ENCODE measurements at places on chromosomes 1 and 21. TPM values are rescaled to one million over a fixed set of nuclear protein-coding genes. Genes with fewer than 3 reads are reported as not detected.

DNA sequence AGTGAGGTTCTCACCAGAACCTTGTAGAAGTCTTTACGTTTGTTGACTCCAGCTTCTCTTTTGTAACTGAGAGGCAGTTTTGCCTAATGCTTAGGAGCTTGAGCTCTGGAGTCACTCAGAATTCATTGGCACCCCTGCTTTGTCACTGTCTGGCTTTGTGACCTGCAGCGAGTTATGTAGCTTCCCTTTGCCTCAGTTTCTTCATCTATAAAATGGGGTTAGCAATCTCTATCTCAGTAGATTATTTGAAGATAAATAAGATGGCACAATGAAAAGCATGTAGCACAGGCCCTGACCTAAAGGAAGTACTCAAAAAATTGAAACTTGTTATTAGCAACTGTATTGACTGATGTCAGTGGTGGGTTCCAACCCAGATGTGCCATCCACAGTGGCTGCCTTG is 8.1 kb downstream of the DHDDS start:
- DNase-seq = no peak

DNA sequence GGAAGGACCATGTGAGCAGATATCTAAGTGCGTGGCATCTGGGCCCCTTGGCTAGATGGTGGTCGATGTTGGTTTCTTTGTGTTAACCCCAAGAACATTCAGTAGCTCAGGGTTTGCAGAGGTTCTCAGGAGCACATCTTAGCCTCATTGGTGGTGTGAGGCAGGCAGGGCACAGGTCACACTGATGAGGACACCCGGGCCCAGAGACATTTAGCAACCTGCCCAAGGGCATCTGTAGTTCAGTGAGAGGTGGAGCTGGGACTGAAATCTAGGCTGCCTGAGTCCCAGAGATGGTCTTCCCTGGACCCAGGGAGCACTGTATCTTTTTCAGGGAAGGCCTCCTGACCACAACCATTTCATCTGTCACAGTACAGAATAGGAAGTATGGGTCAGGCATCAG is 859 bp upstream of the SLC5A9 start:
- no peak for DNase-seq

DNA sequence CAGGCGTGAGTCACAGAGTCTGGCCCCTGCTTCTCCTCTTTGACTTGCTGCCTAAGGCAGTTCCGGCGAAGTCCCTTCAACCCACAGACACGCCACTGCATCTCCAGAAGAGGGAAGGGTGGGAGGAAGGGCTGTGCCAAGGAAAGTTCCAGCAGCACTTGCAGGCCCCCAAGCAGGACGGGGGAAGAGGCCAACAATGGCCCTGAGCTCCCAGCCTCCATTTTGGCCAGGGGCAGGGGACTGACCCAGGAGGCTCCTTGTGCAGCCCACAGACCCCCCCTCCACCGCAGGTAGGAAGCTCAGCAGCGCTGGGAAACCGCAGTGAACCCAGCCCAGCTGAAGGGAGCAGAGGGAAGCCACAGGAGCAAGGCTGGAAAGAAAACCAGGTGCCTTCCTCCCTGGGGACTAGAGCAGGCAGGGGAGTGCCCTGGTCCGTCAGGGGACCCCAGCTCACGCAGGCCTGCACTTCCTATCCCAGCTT is 35.4 kb downstream of the ACOT7 start:
- DNase-seq = no peak

- DNase-seq = no peak
These were observed 50.6 kb downstream of the NPHP4 start for GRCh38 chr1:5941671-5942070.

- DNase-seq = peak; percentile 10
These were observed 182.0 kb downstream of the PCP4 start for GRCh38 chr21:40049031-40049930.

DNA sequence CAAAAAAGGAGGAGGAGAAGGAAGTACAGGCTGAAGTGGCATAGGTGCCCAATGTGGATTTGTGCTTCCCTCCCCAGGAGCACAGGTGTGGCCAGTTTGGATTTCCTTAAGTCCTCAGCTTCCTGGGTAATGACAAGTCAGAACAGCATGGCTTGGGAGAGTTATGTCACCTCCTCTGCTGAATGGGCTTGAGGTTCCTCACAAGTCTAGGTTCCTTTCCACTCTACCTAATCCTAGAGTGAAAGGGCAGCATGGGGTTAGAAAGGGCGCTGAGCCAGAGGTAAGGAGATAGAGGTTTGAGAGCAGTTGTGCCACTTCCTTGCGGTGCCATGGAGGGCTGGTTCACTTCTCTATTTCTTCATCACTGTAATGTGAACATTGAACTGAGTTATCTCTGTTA is 35.5 kb upstream of the IL20 start:
- no peak for DNase-seq

GRCh38 chr1:161736335-161736969 is 13.1 kb upstream of the DUSP12 start:
- DNase-seq = no peak

PTPN14 gene
- polyA plus RNA-seq = 13.5 TPM
